Neural crest cell (in vitro differentiated cells): ENCODE measurements at places on chromosomes 5 and 9. TPM values are rescaled to one million over a fixed set of nuclear protein-coding genes. Genes with fewer than 3 reads are reported as not detected.

DNA sequence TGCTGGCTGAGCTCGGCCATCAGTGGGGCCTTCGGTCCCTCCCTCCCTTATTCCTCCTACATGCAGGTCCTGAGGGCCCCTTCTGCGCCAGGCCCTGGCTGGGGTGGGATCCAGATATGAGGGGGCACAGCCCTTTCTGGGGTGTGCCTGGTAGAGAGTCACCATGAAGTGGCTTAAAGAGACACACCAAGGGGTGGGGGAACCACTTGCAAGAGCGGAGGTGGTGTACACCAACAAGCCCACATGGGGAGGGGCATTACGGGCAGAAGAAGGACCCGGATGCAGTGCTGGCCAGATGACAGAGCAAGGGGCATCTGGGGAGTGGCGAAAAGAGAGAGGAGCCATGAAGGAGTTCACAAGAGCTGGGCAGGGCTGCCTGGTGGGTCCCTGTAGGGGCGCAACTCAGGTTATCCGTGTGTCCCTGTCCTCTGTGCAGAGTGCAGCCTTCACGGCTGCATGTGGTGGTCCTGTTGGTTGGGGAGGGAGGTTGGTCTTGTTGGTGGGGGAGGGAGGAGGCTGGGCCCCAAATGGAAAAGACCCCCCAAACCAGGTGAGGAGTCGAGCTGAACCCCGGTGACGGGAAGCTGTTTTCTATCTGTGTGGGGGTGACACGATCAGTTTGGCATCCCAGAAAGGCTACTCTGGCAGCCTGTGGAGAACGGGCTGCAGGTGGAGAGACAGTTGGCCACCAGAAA, 158.1 kb downstream of the DAB2IP start:
- no peak for DNase-seq

The PCDHA7 gene
- total RNA-seq = 1.9 and 2.3 TPM in 2 replicates

The ZNF454 gene
- 0.26 TPM in 1 of 2 replicates, not detected in the other for total RNA-seq

- no peak for DNase-seq
Measured at GRCh38 chr5:9790276-9790675, 160.1 kb upstream of the TAS2R1 start.

DNA sequence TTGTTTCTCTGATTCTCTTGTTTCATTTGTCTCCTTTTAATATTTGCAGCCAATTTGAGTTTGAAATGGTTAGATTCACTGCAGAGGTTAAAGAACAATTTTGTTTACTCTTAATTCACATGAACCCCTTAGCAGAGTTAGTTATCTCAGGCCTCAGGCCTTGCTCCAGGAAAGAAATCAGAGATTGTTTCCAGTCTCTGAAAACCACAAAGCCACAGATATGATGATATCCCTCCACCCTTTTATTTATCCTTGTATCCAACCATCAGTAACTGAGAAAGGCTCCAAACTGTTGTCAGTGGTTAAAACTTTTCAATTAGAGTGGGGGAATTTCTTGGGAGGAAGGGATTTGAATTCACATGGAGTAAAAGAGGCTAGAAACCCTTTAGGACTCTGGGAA, 406.0 kb upstream of the DMAC1 start:
- DNase-seq = no peak

The MSX2 gene
- total RNA-seq = 0.89 and 1.1 TPM in 2 replicates

DNA sequence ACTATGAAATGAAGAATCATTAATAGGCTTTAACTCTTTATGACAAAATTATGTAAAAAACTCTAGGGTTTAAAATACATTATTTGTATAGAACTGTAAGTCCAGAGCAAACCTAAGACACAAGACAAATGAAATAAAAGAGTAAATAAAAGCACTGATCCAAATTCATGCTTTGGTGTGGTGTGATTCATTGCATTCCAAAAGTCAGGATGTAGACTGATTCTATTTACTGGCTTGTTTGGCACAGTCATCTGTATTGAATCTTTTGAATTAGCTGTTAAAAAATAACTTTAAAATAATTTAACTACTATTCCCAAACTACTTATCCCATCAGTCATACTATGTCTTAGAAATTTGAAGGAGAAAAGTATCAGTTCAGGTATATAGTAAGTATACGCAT, 31.1 kb downstream of the IL4 start:
- DNase-seq = no peak

The UTP15 gene
- 31.2 and 32.4 TPM in 2 replicates for total RNA-seq

GRCh38 chr5:155460501-155460931, 447.0 kb downstream of the KIF4B start:
- DNase-seq = no peak

The ARL15 gene
- total RNA-seq = 18.4 and 20.6 TPM in 2 replicates

DNA sequence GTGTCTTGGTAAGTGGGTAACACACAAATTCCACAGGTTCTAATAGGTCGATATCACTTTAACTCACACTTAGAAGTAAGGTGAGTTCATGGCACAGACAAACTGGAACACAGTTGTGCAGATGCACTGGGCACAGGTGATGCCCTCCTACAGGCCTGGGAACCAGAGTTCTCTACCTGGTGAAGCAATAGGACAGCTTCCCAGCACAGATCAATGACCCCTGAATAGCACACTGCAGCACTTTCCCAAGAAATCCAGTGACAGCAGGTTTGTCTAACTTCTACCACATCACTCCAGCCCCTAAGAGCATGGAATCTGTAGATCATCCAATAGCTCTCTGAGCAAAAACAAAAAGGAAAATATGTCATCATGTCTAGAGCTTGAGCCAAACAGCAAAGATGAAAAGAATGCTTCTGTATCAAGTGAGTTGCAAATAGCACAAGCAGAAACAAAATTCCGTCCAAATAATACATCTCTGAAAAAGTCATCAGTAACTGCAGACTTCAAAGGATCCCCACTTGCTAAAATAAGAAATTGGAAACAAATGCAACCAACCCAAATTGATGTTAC, 33.5 kb downstream of the MOCS2 start:
- DNase-seq = no peak

The SLCO4C1 gene
- total RNA-seq = 3.9 TPM in 2 replicates

- no peak for DNase-seq
Measured at GRCh38 chr5:135211083-135211790, 177.2 kb upstream of the PITX1 start.

- DNase-seq = no peak
Measured at GRCh38 chr9:113530022-113530635, 66.6 kb downstream of the RGS3 start.

GRCh38 chr9:91577633-91578061, 154.0 kb upstream of the NFIL3 start:
- no peak for DNase-seq

DNA sequence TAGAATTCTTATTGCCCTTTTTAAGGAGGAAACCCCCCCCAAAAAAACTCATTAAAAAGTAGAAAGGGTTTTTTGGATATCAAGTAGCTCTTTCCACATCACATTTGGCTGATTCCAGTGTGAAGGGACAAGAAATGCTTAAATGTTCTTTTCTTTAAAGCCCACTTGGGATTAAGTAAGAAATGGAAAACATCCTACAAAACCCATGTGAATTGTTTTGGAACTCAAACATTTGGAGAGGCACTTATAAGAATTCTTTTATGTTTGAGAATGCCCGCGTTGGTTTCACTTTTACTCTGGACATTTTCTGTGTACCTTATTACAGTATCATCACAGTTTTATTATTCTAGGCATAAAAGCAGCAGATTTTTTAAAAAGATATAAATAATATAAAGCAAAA, 301.1 kb upstream of the ACTBL2 start:
- DNase-seq = no peak

- DNase-seq = no peak
Measured at GRCh38 chr5:142283304-142283703, 41.5 kb downstream of the SPRY4 start.

The CXCL14 gene
- not detected in 2 replicates for total RNA-seq

The MORN5 gene
- not detected in 2 replicates for total RNA-seq

The JAKMIP2 gene
- total RNA-seq = 35.6 and 36.8 TPM in 2 replicates
